Right forelimb (tissue), 1 donor: ENCODE measurements at places on chromosomes 5 and 9.
A peak's percentile ranks its signal among the peaks of the same experiment; 100 is the strongest.

- no peak for DNase-seq
Observed at GRCh38 chr5:111271885-111272284, 47.7 kb downstream of the CAMK4 start.

DNA sequence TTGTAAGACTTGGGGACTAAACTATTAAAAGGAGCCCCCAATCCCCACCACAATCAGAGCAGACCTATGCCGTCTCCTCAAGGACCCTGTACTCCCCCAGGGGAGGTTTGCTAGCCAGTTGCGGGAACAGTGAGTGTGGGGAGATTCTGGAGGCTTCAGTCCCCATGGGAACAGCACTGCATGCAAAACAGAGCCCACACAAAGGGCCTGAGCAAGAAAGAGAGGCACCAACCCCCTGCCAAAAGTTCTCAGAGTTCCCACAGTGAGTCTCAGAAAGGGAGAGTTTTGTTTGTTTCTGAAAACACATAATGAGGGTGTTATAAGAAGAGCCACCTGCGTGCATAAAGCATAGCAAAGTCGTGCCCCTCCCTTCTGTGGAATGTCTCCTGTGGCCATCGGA, 56.6 kb downstream of the CFAP90 start:
- DNase-seq = no peak

GRCh38 chr5:168086104-168086610, 205.3 kb upstream of the WWC1 start:
- DNase-seq = no peak

DNA sequence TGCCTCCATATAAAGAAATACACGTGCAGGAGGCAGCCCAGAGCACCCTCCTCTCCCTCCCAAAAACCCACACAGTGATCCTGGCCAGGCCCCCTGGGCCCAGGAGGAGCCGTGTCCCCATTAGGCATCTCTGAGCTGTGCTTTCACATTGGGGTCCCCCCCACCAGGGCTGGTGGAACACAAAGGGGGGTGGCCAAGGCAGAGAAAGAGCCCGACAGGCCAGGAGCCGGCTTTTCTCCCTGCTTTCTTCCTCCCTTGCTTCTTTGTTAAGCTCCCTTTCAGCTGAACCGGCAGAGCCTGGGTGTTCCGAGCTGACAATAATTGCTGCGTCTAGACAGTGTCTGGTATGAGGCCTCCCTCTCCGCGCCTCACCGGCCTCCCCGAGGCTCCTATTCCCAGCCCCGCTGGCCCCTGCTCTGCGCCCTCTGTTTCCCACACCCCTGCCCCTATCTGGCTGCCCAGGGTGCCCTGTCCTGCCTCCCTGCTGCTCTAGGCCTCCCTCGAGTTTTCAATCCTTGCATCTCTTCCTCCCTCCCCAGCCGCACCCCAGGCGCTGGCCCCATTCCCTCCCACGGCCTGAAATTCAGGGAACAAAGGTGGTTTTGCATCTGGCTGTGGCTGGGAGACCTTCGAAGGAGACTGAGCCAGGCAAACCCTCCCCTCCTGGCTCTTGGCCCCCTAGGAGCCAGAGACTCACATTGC, 120.6 kb downstream of the C9orf50 start:
- peak; percentile 85 for DNase-seq

GRCh38 chr5:160315968-160316367, 3.6 kb upstream of the CCNJL start:
- DNase-seq = no peak

DNA sequence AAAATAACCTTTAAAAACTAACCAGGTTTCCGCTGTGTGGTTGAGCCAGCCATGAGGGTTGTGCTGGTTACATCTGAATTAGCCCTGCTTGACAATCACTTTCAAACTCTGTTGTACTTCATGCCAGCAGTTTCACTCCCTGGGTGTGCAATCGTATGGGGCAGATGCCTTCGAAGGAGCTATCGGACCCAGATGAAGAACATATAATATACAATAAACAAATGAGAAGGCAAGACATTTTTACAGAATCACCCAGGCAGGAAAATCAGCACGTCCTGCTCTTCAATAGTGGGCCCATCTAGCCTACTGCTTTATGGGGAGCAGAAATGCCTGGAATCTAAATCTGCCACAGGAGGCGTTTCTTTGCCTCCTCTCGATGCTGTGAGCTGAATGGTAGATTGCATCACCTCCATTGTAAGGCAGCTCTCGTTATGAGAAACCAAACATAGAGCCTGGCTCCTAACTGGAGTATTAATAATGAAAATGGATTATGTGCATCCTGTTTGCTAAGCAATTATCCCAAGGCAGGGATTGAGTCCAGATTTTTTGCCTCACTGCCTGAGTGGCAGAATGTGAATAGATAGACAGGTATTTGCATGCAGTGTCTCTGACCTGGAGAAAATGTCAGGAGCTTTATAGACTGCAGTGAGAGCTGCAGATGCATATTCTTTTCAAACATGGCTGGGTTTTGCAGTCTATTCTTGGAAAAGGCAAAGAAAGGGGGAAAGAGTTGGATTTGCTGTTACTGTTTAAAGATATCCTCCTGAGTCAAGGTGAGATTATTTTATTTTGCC, 143.3 kb upstream of the SMARCA2 start:
- no peak for DNase-seq

DNA sequence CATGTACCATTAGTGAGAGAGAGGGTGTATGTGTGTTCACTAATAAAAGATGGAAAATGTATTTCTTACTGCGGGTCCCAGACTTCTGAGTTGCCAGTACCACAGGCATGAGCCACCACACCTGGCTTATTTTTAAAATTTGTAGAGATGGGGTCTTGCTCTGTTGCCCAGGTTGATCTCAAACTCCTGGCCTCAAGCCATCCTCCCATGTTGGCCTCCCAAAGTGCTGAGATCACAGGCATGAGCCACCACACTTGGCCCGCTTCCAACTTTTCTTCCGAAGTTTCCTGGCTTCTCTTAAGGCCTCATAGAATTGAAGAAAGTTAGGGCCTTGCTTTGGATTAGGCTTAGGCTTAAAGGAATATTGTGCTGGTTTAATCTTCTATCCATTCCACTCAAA, 40.4 kb upstream of the F2RL2 start:
- no peak for DNase-seq

DNA sequence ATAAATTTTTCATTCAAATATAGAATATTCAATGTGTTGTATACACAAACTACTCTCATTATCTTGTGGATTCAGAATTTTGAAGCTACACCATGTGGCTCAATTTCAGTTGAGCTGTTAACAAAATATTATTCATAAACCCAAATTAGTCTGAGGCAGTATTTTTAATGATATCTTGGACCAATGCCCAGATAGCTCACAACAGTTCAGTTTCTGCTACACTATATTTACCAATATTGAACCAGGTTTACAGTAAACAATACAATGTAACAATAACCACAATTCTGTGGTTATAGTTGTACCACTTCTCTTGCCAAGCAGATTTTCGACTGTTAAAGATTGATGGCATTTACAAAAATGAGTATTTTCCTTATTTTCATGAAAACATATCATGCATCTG, 99.9 kb downstream of the SSBP2 start:
- no peak for DNase-seq

GRCh38 chr5:112793201-112793600, 55.5 kb downstream of the APC start:
- DNase-seq = no peak

- DNase-seq = no peak
Observed at GRCh38 chr9:80204054-80204453, 632.3 kb downstream of the TLE4 start.

GRCh38 chr5:150036513-150036912, 36.0 kb downstream of the HMGXB3 start:
- DNase-seq = no peak

DNA sequence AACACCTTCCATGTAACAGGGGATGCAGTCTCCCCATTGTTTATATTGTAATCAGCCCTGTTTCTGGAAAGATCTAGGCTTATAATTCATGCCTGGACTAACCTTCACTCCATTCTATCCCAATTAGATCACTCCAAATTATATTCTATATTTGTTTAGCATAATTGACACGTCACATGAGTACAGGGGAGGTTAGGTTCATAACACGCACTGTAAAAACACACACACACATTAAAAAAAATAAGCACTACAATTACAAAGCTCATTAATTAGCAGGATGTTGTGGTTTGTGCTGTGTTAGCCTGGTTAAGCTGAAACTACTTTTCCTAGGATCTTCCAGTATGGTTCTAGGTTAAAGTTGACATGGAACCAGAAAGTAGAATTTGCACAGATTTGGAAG, 126.0 kb downstream of the MLLT3 start:
- no peak for DNase-seq

DNA sequence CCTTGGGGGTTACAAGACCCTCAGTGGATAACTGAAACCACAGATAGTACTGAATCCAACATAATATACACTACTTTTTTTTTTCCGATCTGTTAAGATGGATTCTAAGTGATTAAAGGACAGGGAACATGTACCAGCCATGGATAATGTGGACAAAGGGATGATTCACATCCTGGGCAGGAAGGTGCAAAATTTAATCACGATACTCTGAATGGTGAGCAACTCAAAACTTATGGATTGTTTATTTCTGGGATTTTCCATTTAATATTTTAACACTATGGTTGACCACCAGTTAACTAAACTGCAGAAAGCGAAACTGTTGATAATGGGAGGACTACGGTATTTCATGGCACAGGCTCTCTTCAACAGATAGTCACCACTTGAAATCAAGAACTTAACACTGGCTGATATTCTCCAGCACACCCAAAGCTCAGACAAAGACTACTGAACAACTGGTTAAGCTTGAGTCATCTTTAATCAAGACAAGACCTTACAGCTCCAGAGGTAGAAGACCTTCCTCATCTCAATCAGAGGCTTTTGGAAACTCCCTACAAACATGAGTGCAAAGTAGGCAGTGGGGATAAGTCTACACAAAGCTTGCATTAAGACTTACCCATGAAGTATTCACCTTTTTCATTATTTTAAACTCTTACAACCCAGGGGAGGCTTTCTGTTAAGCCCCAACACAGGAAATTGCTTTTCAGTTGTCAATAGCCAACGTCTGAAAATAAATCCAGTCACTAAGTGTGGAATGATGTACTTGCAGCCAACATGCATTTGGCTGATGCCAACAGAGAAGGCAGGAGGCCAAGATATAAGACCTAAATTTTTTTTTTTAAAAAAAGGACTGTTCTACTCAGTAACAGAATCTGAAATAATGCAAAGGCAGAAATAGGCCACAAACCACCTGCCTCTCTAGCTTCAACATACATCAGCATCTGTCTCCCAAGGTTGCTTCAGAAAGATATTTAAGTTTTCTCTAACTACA, 78.7 kb downstream of the ELAVL2 start:
- DNase-seq = no peak

DNA sequence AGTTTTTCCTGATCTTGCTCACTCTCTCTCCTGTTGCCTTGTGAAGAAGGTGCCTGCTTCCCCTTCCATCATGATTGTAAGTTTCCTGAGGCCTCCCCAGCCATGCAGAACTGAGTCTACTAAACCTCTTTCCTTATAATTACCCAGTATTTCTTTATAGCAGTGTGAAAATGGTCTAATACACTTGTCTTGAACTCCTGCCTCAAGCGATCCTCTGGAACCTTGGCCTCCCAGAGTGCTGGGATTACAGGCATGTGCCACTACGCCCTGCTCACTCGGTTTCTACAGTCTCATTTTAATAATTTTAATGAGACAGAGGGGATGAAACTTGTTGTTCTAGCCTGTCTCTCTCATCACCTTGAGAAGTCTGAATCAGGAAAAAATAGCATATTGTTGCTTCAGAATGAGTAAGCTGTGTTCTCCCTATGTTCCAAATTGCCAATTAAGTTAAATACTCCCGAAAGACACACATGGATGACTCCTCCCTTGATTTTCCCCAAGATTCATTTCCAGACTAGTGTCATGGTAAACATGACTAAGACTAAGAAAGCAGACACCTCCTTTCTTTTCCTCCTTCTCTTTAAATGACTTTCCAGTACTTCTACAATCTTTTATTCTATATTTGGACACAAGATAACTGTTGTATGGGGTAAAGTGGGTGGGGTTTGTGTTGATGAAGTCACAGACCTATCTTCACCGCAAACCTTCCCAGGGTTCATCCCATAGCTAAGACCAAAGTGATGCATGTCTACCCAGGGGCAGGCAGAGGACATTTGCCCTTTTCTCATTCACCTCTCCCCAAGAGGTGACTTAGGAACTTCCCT, 7.8 kb upstream of the DNAJC18 start:
- DNase-seq = no peak

DNA sequence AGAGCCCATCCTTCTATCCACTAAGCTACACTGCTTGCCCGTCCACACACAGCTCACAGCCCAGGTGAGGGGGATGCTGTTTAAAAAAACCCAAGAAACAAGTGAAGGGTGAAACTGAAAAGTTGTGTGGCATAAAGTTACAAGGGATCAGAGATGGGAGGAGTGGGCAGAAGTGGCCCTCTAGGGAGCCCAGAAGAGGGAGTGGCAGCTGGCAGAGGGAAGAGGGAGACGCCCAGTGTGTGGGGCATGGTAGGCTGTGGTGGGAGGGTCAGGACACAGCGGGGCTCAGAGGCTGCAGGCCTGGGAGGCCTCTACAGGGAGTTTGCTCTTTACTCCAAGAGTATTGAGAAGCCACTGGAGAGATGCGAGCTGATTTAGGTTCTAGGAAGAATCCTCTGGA, 30.1 kb upstream of the HRH2 start:
- no peak for DNase-seq

DNA sequence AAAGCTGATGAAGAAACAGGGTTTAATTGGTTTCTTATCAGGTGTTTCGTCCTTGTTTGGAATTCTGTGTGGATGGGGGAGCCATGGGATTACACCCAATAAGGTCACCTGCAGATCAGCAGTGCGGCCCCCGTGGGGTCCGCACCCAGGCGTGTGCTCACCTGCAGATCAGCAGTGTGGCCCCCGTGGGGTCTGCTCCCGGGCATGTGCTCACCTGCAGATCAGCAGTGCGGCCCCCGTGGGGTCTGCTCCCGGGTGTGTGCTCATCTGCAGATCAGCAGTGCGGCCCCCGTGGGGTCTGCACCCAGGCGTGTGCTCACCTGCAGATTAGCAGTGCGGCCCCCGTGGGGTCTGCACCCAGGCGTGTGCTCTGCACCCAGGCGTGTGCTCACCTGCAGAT, 41.7 kb upstream of the CEP72 start:
- DNase-seq = peak; percentile 6

- no peak for DNase-seq
Observed at GRCh38 chr5:122327110-122327509, 15.1 kb downstream of the SNCAIP start.

DNA sequence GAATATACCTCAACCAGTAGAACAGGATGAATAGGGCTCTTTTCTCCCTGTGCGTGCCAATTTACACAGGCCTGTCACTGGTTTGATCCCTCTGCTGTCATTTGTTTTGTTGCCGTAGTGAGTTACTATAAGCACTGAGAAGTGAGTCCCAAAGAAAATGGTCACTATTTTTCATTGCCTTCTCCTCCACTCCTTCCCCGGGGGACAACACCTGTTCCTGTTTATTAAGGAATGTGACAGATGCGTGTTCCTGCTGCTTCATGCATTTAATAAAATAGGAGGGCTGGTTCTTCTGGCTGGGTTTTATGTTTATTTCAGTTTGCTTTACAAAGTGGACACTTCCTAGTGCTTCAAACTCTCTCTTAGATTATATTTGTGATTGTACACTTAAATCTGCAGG, 6.4 kb downstream of the THBS4 start:
- DNase-seq = no peak

- DNase-seq = no peak
Observed at GRCh38 chr5:51188001-51188591, 195.2 kb upstream of the ISL1 start.

GRCh38 chr5:77907786-77908185, 131.6 kb upstream of the TBCA start:
- no peak for DNase-seq
